ENCODE measurements at places on chromosomes 4 and X.

- no peak for DNase-seq
Measured at GRCh38 chr4:7173841-7174449, 18.4 kb upstream of the SORCS2 start.

- peak; percentile 30 for DNase-seq
Measured at GRCh38 chr4:76208005-76208765, 5.4 kb downstream of the SCARB2 start.

DNA sequence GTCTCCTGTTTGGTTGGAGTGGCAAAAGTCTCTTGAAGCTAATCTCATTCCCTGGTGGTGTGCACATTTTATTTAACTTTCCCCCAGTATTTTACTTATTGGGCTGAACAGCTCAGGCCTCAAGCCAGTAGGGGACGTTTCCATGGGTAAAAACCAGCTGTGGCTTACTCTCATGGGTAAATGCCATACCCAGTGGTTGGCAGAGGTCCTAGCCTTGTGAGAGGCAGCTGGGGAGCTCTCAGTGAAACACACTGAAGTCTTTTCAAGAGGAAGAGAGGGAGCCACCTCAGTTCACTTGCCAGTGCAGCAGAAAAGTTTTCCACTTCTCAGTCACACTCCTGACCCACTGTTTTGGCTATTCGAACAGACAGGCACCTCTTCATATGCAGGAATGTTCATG, 1964.2 kb downstream of the ARAP2 start:
- DNase-seq, result no peak

GRCh38 chrX:137118136-137118535, 84.3 kb upstream of the GPR101 start:
- DNase-seq, result no peak

DNA sequence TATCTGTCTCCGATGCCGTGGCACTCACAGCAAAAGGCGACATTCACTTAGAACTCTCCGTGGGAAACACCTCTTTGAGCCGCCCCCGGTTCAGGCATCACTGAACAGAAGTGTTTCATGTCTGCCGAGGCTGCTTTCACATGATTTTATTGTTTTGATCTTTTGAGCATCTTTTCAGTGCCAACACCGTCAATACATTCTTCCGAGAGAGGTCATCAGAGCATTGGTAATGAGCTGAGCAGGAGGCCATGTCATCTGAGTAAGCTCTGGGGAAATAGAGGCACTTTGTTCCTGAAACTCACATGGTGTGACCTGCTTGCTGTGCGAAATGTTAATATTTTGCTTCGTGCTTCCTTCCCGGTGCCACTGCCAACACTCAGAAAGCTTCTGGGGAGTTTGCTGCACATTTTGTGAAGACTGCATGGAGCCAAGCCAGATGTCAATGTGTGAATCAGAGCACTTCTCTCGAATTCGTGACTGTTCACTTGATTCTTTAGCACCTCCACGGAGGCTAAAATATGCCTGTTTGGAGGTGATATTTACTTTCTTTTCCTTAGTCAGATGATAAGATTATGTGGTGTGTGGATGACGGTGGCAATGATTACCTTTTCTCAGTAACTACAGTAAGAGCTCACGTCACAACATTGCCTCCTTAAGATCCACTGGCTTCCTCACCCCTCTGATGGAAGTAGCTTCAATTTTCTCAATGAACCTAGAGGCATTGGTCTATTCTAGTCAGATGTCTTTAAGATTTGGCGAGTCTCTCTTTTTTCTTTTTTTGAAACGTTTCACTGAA, 222.3 kb upstream of the HS3ST1 start:
- DNase-seq, result peak; percentile 18

DNA sequence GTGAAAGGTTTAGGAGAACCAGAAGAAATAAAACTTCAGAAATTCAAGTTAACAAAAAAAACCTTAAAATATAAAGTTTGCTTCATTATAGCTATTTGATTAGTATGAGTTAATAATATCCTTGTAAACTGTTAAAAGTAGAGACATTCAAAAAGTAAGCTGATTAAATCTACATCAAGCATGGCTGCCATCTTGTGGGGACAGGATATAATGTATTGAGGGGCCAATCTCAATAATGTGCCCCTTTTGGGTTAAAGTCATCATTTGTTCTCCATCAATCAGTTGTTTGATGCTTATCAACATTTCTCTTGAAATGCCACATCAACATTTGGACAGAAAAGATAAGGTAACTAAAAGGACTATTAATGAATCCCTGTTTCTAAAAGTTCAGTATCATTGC, 4.6 kb upstream of the GRID2 start:
- no peak for DNase-seq

DNA sequence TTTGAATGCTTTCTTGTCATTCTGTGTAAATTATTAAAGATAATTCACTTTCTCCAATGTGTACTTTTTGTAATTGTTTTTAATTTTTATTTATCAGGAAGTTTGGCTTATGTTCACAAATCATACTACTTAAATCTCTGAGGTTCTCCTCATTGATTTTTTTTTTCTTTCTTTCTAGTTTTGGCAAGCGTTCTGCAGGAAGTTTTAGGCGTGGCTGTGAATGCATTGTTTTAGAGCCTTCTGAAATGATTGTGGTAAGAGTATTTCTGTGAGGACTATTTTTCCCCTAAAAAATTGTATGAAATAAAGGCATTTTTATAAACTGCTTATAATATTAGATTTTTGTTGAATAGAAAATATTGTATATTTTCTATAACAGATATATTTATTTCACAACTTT, 135.8 kb downstream of the RAPGEF2 start:
- no peak for DNase-seq

- DNase-seq, result no peak
Measured at GRCh38 chr4:123046096-123046495, 123.7 kb upstream of the NUDT6 start.

DNA sequence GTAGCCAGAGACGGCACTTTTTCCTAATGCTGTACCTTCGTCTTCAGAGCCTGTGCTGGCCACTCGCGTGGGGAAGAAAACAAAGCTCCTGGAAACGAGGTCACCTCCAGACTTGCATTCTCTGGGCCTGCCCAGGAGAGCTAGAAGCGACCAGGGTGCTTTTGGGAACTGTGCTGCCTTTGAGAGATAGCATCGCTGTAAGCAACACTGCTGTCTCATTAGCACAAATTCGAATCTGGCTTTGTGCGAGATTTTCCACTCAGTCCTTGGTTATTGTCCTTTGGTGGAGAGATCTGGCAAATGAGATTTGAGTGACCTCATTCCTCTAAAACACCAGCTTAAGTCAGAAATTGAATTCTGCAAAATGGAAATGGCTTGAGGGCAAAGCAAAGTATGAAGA, 66.1 kb upstream of the TLR3 start:
- DNase-seq, result no peak

DNA sequence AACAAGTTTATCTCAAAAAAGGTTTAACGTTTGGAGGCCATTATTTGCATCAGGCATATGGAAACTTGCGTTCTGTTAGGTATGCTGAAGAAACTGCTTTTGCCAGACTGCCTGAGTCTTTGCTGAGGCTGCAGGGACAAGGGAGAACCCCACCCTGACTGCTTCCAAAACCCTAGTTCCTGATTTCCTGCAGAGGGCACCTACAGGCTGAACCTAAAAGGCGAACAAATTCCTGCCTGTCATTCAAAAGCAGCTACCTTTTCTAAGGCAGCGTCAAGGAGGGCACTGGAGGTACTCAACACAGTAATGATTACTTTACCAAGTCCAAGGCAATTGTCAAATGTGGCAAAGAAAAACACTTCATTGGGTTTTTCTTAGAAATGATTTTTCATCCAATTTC, 578 bp upstream of the CORIN start:
- peak; percentile 6 for DNase-seq

DNA sequence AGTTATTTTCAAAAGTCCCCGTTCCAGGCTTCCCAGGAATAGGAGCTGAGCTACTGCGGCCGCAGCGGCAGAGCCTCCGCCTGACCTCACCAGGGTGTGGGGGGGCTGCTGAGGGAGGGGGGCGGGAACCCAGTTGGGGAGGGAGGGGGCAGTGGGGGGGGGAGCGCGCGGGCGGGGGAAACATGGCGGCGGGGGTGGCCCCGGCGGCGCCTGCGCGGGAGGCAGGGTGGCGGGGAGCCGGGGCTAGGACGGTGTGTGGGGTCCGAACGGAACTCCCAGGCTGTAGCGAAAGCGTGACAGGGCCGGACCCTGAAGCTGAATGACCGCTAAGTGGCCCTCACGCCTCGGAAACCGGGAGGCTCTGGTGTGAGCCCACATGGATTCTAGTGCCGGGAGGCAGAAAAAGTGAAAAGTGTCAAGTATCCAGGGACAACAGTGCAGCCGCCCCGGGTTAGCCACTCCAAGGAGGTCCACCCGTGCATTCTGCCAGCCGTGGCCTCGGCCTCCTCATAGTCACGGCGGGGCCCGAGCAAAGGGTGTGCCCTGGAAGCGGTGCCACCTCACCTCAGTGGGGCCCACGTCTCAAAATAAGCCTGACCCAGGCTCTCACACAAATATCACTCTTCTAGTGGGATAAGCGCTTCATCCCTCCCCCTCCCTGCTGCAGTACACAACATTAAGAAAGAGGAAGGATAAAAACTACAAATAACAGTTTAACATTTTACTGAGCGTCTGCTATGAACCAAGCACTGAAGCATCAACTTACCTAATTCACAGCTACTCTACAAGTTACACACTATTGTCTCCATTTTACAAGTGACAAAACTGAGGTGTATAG, at the start of gene KLHL13:
KLHL13 (minus strand) TSS at position 98 of the 838 bp plus-strand sequence. CDS start 88,337 bp downstream, outside the sequence.
- peak; percentile 2 for DNase-seq

DNA sequence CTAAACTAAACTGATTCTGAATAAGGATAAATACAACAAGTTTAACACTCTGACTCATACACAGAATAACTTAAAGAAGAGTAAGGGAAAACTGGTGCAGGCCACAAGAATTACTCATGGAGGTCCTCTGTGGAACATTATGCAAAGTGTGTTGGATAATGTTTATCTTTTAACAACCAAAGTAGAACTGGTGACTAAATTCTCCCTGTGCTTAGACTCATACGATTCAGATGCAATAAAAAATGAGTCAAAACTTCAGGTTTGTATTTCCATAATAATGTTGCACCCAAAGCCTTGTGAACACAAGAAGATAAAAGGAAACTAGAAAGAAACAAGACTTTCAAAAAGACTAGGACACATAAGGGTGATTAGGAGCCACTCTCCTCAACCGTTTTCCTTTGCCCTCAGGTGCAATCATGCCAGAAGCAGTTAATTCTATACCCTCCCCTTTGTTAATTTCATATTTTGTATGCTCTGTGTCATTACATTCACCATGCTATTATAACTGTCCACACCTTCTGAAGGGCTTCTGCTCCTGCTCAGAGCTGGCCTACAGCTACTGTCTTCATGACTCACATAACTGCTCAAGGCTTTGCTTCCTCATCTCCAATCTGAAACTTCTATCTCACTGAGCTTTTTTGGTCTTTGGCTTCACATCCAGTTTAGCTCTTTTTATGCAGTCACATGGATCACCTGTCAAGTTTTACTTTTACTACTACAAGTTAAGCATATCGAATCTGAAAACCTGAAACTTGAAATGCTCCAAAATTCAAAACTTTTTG, 60.2 kb downstream of the KCNIP4 start:
- peak; percentile 13 for DNase-seq

All from SW480 (cell line).